ENCODE measurements at places on chromosomes 11 and 22.

- DNase-seq = no peak
Measured at GRCh38 chr11:69637198-69637940, 3.6 kb upstream of the CCND1 start.

- DNase-seq = peak; percentile 95
Measured at GRCh38 chr22:38868886-38869381, 3.1 kb downstream of the CBX6 start.

GRCh38 chr11:1921574-1922141 is 2.2 kb downstream of the TNNT3 start:
- no peak for DNase-seq

GRCh38 chr11:72732329-72732728 is 19.9 kb downstream of the ARAP1 start:
- DNase-seq = no peak

DNA sequence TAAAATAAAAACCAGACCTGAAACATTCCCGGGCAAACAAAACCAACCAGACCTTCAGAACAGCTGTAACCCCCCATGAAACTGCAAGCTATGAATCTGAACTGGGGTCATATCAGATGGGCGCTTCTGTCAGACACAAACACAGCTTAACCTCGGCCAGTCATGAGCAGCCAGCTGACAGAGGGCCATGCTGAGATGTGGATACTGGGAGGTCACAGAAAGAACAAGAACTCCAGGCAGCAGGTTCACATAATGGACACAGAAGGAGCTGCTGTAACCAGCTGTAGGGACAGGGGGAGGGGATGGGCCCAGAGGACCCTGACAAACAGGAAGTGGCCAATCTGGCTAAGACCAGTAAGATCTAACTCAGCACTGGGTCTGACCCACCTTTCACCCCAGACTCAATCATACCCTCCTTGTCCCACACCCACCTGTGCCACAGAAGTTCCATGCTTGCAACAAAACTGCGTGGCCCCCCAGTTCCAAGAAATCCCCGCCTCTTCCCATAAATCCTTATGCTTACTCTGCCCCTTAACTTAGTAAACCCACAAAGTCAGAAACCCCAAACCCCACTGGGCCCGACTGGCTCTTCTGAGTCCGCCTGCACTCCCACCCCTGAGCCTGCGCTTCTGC is 4.0 kb downstream of the APOL4 start:
- no peak for DNase-seq

- DNase-seq = no peak
Measured at GRCh38 chr11:61266602-61267001, 25.6 kb downstream of the PGA5 start.

DNA sequence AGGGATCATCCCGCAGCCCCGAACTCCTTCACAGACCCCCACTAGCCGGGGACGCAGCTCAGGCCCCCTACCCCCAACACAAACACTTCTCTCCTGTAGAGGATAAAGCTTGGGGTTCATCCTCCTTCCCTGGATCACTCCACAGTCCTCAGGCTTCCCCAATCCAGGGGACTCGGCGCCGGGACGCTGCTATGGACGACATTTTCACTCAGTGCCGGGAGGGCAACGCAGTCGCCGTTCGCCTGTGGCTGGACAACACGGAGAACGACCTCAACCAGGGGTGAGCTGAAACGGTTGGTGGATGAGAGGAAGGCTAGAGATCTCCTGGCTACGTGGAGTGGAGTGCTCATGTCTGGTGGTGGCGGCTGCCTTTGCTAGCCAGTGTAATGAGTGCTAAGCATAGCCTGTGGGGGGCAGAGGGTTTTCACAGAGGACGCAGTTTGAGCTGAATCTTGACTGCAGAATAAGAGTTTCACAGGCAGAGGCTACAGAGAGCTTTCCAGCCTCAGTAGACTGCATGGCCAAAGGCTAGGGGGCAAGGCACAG is 580 bp downstream of the ILK start:
- peak; percentile 82 for DNase-seq

DNA sequence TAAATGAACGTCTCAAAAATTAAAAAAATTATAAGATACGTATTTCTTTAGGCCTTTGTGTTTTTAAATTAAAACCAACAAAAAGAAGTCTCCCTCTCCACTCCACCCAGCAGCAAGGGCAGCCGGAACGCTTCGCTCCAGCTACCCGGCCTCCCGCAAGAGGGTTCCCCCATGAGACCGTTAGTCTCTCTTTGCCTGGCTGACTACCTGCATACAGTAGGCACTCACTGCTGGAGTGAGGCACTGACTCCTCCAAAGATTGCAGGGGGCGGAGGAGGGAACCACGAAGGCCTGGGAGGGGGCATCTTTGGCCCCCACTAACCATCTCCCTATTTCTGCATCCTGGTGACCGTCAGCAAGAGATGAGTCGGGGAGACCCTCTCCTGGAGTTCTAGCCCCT is 10.1 kb downstream of the CBX6 start:
- DNase-seq = no peak

- DNase-seq = peak; percentile 72
Measured at GRCh38 chr11:46120346-46121300, 631 bp downstream of the PHF21A start.

- DNase-seq = no peak
Measured at GRCh38 chr11:19673924-19674729, 38.5 kb upstream of the NAV2 start.

DNA sequence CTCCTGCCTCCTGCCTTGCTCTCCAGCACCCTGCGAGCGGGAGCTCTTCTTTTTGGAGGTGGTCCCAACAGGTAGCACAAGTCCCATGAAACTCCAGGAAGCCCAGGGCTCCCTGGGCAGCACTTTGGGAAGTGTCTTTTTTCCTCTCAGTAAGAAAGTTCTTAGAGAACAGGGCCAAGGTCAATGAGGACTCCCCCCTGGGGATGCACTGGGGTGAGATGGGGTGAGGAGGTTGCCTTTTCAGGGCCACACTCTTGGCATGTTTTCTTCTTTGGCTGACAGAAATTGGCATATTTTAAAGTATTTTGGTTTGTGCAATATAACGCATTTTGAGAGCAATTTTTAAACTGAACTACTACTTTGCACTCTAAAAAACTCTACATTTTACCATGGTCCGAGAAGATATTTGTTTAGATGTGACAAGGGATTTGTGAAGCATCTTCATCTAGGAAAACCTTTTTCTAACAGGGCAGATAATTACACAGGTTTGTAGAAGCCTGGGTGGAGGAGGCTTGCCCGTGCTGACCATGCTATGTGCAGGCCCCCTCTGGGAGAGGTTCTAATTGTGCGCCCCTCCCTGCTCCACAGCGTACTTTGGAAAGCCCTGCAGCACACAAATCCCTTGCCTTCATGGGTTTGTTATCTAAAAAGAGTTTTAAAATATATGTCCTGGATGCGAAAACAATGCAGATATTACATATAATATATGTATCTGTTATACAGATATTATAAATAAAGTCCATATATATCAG is 140.4 kb downstream of the WNT7B start:
- no peak for DNase-seq

- DNase-seq = no peak
Measured at GRCh38 chr11:116955949-116956348, 118.5 kb upstream of the APOA1 start.

GRCh38 chr11:97463891-97464290 is 1074.1 kb downstream of the JRKL start:
- DNase-seq = no peak

- DNase-seq = peak; percentile 79
Measured at GRCh38 chr11:8168485-8169257, at the start of gene RIC3. Gene RIC3 (minus strand): TSS chr11:8169025. CDS start chr11:8168989, 36 bp downstream.

DNA sequence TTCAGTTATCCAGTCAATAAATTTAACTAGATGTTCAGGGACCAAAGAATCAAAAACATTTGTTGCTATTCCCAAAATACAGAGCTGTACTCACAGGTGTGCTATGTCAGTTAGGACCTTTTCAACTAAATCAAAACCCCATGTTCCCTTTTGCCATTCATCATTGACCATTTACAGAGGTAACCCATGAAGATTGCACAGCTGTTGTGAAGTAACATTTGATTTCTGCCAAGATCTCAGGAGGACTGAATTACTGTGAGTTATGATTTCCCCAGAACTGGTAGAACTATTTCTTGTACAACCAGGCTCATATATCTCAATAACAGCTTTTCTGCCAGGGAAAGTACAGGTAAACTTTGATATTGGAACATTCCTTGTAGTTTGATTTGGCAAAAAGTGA is 131.1 kb upstream of the FIBIN start:
- DNase-seq = no peak

- DNase-seq = no peak
Measured at GRCh38 chr22:46515208-46516111, 22.0 kb downstream of the CELSR1 start.

DNA sequence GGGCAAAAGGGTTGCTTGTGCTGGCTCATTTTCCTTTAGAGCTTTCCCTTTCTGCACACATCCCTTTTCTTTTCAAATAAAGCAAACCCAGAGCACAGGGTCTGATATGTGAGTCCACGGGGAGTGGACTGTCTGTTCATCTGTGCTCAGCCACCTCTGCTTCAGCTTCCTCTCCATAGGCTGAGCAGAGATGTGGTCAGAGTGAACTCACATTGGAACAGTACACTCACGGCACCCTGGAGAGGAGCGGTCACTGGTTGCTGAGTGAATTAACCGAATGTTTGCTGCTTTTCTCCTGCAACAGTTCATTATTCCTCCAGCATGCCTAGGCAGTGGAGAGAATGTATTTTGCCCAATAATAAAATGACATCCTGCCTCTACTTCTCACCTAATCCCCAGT is 36.3 kb upstream of the CABP7 start:
- DNase-seq = no peak
